PC-9 (cell line): ENCODE measurements at places on chromosomes 4 and X.

GRCh38 chr4:70895405-70895804, 6.8 kb upstream of the MOB1B start:
- no peak for DNase-seq

GRCh38 chrX:39809331-39809730, 288.4 kb downstream of the BCOR start:
- no peak for DNase-seq

DNA sequence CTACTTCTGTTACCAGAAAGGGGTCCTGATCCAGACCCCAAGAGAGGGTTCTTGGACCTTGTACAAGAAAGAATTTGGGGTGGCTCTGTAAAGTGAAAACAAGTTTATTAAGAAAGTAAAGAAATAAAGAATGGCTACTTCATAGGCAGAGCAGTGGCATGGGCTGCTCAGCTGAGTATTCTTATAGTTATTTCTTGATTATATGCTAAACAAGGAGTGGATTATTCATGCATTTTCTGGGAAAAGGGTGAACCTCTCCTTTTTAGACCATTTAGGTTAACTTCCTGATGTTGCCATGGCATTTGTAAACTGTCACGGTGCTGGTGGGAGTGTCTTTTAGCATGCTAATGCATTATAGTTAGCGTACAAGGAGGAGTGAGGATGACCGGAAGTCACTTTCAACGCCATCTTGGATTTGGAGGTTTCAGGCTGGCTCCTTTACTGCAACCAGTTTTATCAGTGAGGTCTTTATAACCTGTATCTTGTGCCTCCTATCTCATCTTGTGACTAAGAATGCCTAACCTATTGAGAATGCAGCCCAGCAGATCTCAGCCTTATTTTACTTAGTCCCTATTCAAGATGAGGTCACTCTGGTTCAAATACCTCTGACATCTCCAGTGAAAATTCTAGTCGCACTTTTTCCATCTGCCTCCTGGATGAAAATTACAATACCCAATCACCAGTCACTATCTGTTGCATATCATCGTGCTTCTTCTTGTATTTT, 15.5 kb upstream of the TDO2 start:
- no peak for DNase-seq

- peak; percentile 10 for DNase-seq
Measured at GRCh38 chrX:4710618-4711433, 997.4 kb upstream of the PRKX start.

DNA sequence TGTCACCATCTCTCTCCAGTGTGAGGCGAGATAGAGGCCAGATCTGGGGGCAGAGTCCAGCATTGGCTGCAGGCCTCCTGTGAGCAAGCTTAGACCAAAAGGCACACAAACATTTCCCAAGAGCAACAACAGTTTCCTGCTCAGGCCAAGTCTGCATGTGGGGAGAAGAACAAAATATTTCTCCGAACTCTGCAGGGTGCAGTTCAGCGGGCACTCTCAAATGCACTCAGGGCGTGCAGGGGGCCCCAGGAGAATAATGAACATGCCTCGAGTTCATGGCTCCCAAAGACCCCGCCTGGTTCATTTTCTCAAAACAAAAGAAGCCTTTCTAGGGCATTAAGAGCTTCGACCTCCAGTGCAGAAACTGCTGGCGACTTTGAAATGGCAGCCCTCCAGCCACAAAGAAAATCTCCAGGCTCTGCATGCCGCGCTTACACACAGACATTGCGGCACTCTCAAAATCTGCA, 57.8 kb upstream of the HELT start:
- no peak for DNase-seq

- DNase-seq = peak; percentile 56
Measured at GRCh38 chr4:40550948-40551462, 78.7 kb downstream of the RBM47 start.

GRCh38 chr4:164847967-164848649, 28.9 kb upstream of the APELA start:
- no peak for DNase-seq
